CD4-positive, alpha-beta T cell treated with Interferon alpha-2 for 1 hour (primary cell): ENCODE measurements at places on chromosomes 1 and 21.

GRCh38 chr1:86499987-86500593 is 31.4 kb downstream of the CLCA1 start:
- no peak for DNase-seq

DNA sequence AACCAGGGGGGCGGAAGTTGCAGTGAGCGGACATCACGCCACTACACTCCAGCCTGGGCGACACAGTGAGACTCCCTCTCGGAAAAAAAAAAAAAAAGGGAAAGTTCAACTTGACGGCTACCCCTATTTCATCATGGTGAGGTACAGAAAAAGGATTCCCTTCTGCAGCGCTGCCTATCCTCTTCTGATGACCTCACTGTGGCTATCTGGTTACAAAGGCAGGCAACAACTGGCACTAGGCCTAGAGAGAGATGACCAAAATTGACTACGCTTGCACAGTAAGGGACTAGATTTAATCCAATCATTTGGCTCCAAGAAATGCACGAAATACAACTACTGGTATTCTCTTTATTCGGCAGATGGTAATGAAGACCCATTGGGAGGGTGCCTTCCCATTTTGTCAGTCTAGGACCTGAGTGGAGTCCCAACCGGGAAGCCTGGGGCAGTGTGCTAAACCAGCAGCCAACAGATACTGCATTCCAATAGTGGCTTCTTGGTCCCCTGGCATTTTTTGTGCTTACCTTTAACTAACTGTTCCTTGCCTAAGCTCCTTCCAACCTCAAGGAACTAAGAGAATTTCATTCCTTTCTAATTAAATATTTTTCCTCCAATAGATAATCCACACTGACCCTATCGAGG is 36.6 kb downstream of the ITPKB start:
- no peak for DNase-seq

DNA sequence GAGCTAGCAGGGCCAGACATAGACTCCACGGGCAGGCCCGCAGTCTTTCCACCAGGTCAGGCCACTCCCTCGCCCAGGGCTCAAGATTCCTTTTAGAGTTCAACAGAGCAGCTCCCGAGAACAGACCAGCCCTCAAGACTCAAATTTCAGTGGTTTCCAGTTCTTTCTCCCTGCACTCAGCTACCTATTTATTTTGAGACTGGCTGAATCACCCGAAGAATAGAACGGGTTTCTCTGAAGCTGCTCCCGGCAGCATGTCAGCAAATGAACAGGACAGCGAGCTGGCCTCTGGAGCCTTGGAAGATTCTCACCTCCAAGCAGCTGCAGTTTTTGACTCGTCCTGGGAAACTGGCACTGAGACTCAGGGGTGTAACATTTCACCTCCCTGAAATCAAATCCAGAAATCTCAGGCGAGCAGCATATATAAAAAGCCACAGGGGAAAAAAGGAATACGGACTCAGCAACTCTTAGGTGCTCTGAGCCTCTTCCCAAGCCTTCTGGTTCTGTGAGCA is 177.9 kb downstream of the CLIC6 start:
- DNase-seq: no peak

- DNase-seq: no peak
Observed at GRCh38 chr1:237013608-237014007, 9.4 kb upstream of the MT1HL1 start.

DNA sequence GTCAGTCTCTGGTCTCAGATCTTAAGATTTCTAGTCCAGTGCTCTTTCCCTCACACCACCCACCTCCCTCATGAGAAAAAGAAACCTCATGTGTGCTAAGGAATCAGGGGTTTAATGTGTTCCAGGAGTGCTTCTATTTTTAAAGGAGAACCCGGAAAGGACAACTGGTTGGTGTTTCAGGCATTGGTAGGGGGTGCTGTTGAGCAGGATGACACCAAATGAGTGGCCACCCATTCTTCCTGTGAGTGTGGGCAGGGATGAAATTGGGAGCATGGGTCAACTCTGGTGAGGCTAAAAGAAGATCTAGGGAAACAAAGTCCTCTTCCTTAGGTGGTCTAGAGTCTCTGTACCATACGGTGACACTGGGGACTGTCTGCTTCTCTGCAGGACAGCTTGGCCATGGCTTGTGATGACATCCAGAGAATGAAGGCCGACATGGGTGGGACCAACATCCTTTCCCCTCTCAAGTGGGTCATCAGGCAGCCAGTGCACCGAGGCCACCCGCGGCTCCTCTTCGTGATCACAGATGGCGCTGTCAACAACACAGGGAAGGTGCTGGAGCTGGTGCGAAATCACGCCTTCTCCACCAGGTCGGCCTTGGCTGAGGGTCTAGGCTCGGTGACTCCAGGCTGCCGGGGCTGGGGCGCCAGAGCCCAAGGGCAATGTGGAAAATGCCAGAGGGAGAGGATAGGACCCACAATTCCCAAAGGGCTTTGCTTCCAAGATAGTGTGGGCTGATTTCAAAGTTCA is 39.3 kb downstream of the VWA5B1 start:
- DNase-seq: no peak

DNA sequence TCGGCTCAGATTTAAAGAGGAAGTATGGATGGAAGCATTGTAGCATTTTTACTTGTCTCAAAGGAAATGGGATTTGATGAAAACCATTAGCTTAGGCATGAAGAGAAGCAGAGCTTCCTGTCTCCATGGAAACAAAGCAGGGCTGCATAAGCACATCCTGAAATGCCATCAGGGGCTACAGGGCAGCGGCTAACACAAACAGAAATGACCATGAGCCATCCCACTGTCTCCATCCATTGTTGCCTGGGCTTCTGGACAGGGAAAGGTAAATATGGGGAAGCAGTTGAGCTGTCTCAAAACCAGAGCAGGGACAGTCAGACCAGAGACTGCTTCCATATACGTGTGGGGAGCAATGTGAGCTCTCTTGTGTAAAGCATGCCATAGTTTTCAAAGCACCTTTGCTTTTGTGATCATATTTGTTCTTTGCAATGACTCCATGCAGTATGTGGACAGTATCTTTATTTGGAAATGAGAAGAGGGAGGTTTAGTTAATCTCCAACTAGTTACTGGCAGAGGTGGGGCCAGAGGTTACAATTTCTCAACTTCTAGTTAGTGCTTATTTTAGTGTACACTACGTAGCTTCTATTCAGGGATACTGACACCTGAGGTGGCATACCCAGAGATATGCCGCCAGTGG is 176.1 kb downstream of the CACNA1E start:
- DNase-seq: no peak

DNA sequence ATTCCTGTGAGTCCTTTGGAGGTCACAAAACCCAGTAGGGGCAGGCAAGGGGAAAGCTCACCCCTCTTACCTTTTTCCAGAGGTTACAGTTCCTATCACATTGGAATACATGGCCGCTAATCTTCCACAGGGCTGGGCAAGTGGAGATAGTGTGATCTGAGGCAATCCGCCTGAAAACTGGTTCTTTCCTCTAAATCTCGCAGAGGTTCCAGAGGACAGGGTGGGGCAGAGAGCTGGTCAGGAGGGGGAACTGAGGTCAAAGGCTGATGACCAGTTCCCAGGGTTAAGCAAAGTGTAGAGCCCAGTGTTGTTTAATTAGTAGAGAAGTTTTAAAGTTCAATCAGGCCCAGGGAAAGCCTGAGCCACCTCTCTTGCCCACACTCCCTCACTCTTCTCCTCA is at the start of gene SERPINC1:
SERPINC1 (minus strand) TSS at position 179 of the 400 bp plus-strand sequence; CDS start at position 111, 68 bp downstream.
- DNase-seq: no peak

DNA sequence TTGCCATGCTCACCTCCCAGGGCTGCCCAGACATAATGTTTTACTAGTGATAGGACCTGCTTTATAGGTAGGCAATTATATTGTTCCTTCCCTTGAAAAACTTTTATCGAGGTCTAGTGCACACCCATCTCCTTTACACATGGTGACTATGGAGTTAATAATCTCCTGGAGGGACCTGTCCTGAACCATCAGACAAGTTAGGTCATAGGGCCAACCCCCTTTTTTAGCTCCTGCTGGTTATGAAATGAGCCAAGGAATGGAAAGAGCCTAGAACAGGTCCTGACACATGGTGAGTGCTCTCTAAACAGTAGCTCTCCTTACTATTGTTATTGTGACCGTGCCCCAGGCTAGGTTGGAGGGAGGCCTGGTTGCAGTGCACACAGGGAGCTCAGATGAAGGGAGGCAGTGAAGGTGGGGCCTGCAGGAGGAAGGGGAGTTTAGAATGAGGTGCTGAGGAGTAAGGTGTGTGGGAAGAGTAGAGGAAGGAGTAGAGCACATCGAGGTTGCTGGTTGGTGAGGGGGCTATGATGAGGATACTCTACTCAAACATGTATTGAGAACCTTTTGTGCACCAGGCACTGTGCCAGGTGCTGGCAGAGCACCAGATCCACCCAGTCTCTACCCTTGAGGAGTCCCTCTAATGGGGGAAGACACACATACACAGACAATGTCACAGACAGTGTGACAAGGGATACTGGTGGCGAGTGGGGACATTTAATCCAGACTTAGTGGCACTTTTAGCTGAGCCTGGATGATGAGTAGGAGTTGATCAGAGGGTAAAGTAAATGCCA is 14.1 kb upstream of the LMNA start:
- DNase-seq: no peak
